Hippocampal formation (tissue), 2 donors: ENCODE measurements at places on chromosomes 16 and 17.

DNA sequence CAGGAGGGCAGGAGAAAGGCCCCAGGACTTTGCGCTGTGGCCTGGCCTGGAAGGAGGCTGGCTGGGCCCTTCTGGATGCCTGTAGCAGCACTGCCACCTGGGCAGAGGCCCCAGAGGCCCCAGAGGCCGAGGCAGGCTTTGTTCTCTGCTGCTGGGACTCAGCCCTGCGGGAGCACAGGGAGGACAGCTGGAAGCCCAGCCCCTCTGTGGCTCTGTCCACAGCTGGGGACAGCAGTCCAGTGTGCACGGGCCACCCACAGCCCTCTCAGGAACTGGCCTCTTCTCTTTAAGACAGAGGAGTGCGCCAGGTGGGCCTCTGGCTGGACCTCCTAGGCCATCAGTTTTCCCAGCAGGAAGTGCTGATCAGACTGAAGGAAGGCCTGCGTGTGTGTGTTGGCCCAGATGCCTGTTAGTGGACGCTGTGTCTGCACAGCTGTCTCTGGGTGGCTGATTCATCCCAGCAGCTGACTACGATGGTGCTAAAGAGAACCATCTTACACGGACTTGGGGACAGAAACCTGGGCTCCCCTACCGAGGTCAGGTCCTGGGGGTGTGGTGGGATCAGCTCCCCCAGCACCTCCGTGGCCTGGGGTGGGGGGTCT lies 26.9 kb upstream of the ZNF750 start:
- DNase-seq, result no peak

DNA sequence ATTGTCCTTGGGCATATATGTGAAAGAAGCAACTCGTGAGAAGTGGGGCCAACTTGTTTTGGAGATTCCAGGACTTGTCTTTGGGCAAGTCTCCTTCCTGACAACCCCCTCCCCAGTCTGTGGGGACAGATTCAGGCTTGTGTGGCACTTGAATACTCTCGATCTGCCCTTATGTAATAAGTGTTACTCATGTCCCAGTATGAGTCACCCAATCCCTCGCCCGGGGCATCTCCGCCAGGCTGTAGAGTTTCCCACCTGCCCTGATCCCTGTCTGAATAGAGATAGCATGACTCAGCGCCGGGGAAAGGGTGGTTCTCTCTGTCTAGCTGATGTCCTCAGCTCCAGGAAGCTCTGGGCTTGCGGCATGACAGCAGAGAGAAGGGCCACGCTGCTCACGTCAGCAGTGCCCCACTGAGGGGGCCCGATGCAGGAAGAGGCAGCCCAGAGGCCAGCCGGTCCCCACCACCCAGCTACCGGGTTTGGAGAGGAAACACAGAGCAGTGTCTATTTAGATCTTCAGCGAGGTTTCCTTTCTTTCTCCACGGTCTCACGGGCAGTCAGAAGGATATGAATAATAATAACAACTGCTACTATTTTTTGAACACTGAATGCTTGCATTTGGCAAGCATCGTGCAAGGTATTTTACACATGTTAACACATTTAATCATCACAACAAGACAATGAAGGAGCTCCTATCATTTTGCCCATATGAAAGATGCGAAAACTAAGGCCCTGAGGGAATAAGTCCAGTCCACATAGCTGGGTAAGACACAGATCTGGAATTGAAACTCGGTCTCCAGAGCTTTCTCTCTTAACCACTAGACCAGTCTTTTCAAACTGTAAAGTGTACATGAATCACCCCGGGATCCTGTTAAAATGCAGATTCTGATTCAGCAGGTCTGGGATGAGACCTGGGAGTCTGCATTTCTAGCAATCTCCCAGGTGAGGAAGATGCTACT lies 426.7 kb upstream of the MAF start:
- DNase-seq, result no peak

- no peak for DNase-seq
Observed at GRCh38 chr17:42456223-42457106, 2.2 kb upstream of the ATP6V0A1 start.

DNA sequence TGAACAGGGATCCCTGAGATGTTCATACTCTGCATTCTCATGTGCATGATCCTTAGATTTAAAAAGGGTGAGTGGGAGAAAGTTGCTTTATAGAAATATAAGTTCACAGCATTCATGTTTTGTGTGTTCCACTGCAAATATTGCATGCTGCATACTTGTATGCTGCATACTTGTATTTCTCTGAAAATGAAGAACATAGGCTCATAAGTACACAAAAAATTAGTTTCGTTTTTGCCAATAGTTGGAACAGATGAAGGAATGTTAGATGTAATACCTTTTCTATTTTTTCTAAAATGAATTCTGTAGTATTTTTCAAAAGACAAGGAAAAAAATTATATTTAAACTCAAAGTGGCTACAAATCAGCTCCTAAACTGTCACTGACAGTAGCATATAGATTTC lies 79.0 kb downstream of the NFAT5 start:
- DNase-seq, result no peak

DNA sequence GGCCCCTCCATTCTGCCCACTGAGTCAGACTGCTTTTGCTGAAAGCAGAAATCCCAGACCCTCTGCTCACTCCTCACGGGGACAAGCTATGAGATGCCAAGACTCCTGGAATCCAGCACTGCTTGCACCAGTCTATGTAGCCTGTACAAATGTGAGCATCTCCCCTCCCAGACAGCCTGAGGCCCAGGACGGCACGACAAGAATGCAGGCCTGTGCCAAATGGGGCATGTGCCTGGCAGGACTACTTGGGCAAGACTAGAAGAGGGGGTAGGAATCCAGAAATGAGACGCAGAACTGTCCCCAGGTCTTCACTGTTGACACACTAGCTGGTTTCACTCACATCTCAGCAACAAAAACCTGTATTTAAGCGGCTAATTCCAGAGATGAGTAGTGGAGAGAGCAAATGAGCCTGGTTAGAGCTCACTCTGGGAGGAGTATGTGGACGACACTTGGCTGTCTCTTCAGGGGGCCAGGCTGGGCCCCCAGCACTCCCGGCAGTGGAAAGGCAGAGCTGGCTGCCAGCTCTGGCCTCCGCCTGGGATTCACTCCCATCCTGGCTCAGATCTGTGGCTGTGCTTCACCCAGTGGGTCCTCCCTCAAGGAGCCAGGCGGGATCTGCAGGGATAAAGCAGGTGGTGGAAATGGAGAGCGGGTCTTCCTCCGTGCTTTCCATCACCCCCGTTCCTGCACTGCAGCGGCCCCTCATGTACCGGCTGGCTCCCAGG lies 2.9 kb upstream of the MYO1C start:
- DNase-seq, result no peak

- no peak for DNase-seq
Observed at GRCh38 chr17:80604670-80605010, 60.0 kb downstream of the RPTOR start.

GRCh38 chr16:52976539-52977167 lies 76.0 kb downstream of the CHD9NB start:
- DNase-seq, result no peak
